Breast epithelium (tissue), 4 donors: ENCODE measurements at places on chromosomes 4 and X. TPM values are rescaled to one million over a fixed set of nuclear protein-coding genes. Genes with fewer than 3 reads are reported as not detected.

DTHD1 gene
- 0.29 TPM for total RNA-seq

CRMP1 gene
- 1.6 TPM for total RNA-seq

NXF2 gene
- not detected for total RNA-seq

KIF4A gene
- 0.33 TPM for total RNA-seq

SHROOM4 gene
- total RNA-seq, result 12.5 TPM

HS3ST1 gene
- 3.8 TPM for total RNA-seq

GUCY1A1 gene
- total RNA-seq, result 75.8 TPM

DNA sequence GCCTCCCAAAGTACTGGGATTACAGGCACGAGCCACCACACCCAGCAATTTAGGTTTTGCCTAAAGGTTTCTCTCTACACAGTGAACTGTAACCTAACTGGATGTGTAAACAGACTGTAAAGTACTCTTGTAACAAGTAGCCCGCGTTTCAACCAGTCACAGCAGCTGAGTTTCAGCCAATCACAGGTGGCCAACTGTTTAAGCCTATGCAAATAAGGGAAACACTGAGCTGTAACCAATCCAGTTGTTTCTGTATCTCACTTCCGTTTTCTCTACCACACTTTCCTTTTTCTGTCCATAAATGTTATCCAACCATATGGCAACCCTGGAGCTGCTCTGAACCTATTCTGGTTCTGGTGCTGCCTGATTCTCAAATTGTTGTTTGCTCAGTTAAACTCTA is 59.9 kb downstream of the DIPK2B start:
- no peak for DNase-seq

GRCh38 chrX:41337140-41337539 is 3.2 kb downstream of the DDX3X start:
- DNase-seq, result no peak

- DNase-seq, result no peak
These were observed 170.0 kb upstream of the RPL34 start for GRCh38 chr4:108450236-108450898.

- no peak for DNase-seq
These were observed 38.6 kb downstream of the TSC22D3 start for GRCh38 chrX:107736781-107737531.

GRCh38 chr4:159563257-159563656 is 460.4 kb downstream of the RAPGEF2 start:
- no peak for DNase-seq

DNA sequence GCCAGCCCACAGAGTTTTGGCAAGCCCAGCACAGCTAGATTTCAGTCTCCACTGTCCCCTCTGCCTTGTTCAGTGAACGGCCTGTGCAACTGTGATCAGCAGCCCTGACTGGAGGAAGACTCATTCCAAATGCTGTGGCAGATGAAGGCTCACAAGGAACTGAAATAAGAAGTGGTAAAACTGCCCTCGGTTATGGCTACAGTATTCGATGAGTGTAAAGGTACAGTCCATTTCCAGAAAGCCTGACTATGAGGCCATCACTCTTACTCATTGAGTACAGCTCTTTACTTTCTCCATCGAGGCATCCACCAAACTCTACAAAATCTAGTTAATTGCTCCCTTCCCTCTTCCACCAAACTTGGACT is 69.1 kb downstream of the RHOH start:
- no peak for DNase-seq
